ENCODE measurements at places on chromosomes 6 and 20. TPM values are rescaled to one million over a fixed set of nuclear protein-coding genes. Genes with fewer than 3 reads are reported as not detected.

The DCBLD1 gene
- 5.6 TPM for total RNA-seq

DNA sequence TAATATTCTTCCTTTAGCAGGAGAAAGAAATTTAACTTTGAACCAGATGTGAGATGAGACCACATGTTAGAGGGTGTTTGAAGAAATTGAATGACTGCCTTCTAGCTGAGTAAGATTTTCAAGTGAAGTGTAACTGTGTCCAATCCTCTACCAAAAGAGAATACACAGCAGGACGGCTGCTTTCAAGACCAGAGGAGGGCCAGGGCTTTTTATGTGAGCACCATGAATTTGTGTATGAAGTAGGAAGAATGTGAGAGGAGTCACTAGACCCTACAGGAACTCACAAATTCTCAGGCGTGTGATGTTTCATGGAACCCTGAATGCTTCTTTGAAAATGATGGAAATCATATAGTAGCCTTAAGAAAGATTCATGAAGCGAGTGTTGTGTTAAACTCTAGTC lies 56.8 kb upstream of the SPACA1 start:
- DNase-seq, result no peak

The RALGAPB gene
- total RNA-seq, result 31.4 TPM

DNA sequence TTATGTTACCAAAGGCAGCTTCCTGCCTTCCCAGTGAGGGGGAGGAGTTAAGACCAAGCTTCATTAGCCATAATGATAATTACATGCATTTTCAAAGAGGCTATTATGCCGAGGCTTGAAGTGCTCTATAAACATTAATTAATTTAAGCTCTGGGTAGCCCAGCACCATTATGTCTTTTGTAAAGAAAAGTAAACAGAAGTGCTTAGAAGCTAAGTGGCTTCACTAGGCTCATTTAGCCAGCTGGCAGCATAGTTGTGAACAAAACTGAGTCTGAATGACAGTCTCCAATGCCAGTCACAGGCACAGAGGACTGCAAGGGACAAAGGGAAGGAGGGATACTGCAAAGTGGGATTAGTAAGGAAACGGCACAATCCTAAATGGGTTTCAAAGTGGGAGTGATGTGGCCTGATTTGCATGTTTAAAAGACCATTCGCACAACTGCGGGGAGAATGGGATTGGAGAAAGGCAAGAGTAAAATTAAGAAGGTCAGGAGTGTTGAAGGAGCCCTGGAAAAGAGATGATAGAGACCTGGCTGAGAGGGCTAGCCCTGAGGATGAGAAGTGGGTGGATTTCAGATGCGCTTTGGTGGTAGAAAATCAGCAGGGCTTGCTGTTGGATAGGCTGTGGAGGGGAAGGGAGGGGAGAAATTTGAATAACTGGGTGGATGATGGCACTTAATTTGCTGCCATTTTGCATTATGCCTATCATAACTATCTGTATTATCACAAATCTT lies 20.1 kb upstream of the ISM1 start:
- no peak for DNase-seq

- no peak for DNase-seq
These were observed 6.3 kb downstream of the NFYA start for GRCh38 chr6:41079080-41079479.

The PTCRA gene
- total RNA-seq, result not detected

The KHDC1L gene
- total RNA-seq, result not detected

- DNase-seq, result no peak
These were observed 1.7 kb upstream of the MMP24OS start for GRCh38 chr20:35279533-35280174.

The NUP153 gene
- 31.0 TPM for total RNA-seq

- DNase-seq, result no peak
These were observed 11.7 kb downstream of the LCA5 start for GRCh38 chr6:79525272-79526100.

The LSM14B gene
- 24.6 TPM for total RNA-seq

DNA sequence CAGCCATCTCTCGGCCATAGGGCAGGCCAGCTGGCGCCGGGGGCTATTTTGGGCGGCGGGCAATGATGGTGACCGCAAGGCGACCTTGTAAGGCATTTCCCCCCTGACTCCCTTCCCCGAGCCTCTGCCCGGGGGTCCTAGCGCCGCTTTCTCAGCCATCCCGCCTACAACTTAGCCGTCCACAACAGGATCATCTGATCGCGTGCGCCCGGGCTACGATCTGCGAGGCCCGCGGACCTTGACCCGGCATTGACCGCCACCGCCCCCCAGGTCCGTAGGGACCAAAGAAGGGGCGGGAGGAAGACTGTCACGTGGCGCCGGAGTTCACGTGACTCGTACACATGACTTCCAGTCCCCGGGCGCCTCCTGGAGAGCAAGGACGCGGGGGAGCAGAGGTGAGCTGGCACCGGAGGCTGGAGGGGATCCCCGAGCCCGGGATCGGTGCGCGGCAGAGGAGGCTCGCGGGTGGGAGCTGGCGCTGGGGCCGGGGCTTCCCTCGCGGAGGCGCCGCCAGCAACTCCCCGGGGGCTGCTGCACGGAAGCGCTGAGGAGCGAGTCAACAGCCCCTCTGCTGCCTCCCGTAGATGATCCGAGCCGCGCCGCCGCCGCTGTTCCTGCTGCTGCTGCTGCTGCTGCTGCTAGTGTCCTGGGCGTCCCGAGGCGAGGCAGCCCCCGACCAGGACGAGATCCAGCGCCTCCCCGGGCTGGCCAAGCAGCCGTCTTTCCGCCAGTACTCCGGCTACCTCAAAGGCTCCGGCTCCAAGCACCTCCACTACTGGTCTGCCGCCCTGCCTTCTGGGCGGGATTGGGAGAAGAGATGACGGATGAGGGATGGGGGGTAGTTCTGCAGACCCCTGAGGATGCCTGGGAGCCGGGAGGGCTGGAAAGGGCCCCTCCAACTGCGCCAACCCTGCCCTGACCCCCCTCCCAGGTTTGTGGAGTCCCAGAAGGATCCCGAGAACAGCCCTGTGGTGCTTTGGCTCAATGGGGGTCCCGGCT lies at the start of the genes CTSA and NEURL2:
TSS of gene CTSA (plus strand) at position 351 of the 999 bp plus-strand sequence. CDS start at position 585, 234 bp downstream.
TSS of gene NEURL2 (minus strand) at position 224 of the 999 bp plus-strand sequence. CDS start at position 7, 217 bp downstream.
- DNase-seq, result peak; percentile 84

- no peak for DNase-seq
These were observed 275.5 kb downstream of the ZFAND3 start for GRCh38 chr6:38095054-38095453.

DNA sequence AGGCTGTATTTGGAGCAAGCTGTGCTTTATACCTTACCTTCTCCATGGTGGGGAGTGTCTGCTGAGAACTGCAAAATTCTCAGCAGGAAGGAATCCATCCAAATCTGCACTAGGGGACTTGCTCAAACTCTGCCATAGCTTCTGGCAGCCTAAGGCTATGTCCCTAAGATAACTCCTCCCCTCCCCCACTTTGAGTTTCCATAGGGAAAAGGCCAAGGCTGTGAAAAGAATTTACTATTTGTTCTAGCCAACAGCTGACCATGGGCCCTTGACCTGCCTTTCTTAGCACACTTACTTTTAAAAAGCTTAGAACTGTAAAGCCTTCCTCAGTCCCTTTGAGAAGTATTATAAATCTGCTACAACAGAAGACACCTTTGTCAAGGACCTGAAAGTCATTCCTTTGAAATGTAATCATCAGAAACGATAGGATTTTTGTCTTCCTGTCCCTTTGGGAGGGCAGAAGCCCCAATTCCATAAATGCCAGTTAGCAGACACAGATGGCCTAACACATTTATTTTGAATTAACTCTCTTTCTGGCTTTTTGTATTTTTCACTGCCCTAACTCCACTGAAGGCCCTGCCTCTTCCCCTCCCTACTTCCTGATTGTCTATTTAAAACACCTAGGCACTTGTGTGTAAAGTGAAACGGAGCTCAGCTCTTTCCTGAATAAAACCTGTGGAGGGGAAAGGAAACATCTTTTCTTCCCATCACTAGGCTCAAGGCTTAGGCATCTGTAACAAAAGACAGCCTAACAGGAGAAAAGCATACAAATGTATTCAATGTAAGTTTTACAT lies 157.1 kb downstream of the AKAP7 start:
- no peak for DNase-seq

- no peak for DNase-seq
These were observed 119.9 kb upstream of the TRAF3IP2 start for GRCh38 chr6:111725446-111726112.

DNA sequence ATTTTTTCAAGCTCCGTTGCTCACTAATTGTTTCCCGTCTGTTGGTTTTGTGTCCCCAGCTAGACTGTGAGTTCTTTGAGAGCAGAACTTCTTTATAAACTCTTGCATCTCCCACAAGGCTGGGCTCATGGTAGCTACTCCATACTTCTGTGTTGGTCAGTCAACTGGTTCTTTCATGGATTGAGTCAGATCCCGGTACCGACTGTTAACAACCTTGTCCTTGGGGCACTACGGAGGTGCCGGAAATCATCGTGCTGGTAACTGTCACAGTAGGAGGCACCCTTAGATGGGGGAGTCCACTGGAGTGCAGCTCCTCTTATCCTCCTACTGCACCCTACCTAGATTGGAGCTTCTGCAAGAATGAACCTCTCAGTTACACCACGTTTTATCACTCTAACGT lies 8.6 kb upstream of the STX16 start:
- DNase-seq, result no peak

DNA sequence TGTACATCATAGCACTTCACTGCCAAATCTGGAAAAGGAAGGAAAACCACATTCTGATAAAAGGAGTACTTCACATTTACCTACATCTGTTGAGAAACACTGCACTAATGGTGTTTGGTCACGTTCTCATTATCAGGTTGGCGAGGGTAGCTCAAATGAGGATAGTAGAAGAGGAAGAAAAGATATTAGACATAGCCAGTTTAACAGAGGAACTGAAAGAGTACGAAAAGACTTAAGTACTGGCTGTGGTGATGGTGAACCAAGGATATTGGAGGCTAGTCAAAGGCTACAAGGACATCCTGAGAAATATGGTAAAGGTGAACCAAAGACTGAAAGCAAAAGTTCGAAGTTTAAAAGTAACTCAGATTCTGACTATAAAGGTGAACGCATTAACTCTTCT lies 32.0 kb upstream of the GJA10 start:
- DNase-seq, result no peak
